ENCODE measurements at places on chromosomes 6 and 20.

- H3K36me3 ChIP-seq = no peaks in the 10 kb centered on the region
- H3K4me3 ChIP-seq = no peak overlapping the region
- H3K27ac ChIP-seq = no peak overlapping the region
- no peak for DNase-seq
These were observed 163.3 kb downstream of the CD83 start for GRCh38 chr6:14280766-14281293.

- H3K4me3 ChIP-seq = no peak overlapping the region
- H3K27ac ChIP-seq = no peak overlapping the region
- H3K36me3 ChIP-seq = no peaks in the 10 kb centered on the region
- no peaks in the 10 kb centered on the region for H3K27me3 ChIP-seq
These were observed 85.8 kb downstream of the CEBPB start for GRCh38 chr20:50276119-50277063.

- H3K4me3 ChIP-seq = peak overlapping the region; percentile 71
- peaks cover 3% of the 10 kb centered on the region for H3K27me3 ChIP-seq
- H3K36me3 ChIP-seq = no peaks in the 10 kb centered on the region
- H3K4me1 ChIP-seq = peaks cover 6% of the 10 kb centered on the region
- DNase-seq = peak; percentile 56
- no peak overlapping the region for H3K27ac ChIP-seq
These were observed 789 bp downstream of the CCND3 start for GRCh38 chr6:41940759-41941279.

DNA sequence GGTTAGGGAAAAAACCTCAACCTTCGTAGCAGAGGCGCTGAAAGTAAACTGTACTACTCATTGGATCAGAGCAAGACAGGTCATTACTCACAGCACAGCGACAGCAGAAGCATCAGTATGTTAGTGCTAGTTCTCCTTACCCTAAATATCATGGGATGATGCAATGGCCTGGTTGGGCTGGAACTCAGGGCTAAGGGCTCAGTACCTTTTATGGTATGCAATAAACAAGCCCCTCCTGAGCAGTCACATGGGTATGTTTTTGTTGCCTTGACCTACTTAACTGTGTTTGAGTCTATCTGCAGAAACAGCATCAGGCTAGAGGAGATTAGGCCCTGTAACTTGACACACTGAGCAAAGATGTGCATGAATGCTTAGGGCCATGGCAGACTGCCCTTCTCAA, 369.4 kb upstream of the IMPG1 start:
- H3K27me3 ChIP-seq = no peaks in the 10 kb centered on the region
- peak; percentile 20 for DNase-seq
- peaks cover 20% of the 10 kb centered on the region for H3K4me1 ChIP-seq
- H3K27ac ChIP-seq = peak overlapping the region; percentile 32

DNA sequence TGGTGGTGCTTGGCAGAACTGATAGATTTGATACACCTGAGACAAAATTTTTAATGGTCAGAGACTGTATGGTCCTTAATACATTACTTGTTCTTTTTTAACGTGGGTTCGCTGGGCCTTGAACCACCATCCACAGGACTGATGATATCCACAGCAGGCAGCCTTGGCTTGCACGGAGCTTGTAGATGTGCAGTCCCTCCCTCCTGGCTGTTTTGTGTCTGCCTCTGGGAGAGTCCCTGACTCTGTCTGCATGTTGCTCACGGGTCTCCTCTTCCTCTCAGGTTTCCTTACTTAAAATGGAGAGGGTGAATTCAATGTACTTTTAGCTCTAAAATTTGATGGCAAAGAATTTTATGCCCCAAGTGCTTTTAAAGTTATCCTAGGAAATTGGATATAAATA, 17.5 kb downstream of the KIF25 start:
- H3K27me3 ChIP-seq = no peaks in the 10 kb centered on the region
- H3K4me3 ChIP-seq = no peak overlapping the region
- H3K27ac ChIP-seq = no peak overlapping the region

- no peak overlapping the region for H3K4me3 ChIP-seq
- no peaks in the 10 kb centered on the region for H3K36me3 ChIP-seq
- H3K27me3 ChIP-seq = no peaks in the 10 kb centered on the region
- DNase-seq = no peak
- H3K27ac ChIP-seq = no peak overlapping the region
These were observed 56.1 kb downstream of the PHACTR3 start for GRCh38 chr20:59660471-59660870.

DNA sequence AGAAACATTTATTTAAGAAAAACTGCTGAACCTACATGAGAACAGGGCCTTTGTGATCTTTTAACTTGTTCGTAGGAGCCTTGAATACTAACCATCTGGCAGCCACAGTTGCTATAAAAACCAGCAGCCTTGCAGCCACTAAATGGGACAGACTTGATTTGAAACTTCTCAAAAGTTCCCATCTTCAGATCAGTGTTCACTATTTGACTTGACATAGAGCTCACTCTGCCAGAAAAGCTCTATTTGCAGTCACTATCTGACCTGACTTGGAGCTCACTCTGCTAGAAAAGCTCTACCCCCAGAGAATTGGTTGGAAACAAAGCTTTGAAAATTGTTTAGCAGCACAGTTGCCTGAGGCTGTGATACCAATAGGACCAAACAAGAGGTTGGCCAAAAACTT, 119.3 kb upstream of the F13A1 start:
- no peak for DNase-seq
- H3K4me1 ChIP-seq = no peaks in the 10 kb centered on the region
- no peak overlapping the region for H3K4me3 ChIP-seq

GRCh38 chr6:156154896-156155295, 622.3 kb upstream of the ARID1B start:
- no peak for DNase-seq
- H3K4me3 ChIP-seq = no peak overlapping the region
- no peak overlapping the region for H3K27ac ChIP-seq
- no peaks in the 10 kb centered on the region for H3K4me1 ChIP-seq
- H3K36me3 ChIP-seq = no peaks in the 10 kb centered on the region

DNA sequence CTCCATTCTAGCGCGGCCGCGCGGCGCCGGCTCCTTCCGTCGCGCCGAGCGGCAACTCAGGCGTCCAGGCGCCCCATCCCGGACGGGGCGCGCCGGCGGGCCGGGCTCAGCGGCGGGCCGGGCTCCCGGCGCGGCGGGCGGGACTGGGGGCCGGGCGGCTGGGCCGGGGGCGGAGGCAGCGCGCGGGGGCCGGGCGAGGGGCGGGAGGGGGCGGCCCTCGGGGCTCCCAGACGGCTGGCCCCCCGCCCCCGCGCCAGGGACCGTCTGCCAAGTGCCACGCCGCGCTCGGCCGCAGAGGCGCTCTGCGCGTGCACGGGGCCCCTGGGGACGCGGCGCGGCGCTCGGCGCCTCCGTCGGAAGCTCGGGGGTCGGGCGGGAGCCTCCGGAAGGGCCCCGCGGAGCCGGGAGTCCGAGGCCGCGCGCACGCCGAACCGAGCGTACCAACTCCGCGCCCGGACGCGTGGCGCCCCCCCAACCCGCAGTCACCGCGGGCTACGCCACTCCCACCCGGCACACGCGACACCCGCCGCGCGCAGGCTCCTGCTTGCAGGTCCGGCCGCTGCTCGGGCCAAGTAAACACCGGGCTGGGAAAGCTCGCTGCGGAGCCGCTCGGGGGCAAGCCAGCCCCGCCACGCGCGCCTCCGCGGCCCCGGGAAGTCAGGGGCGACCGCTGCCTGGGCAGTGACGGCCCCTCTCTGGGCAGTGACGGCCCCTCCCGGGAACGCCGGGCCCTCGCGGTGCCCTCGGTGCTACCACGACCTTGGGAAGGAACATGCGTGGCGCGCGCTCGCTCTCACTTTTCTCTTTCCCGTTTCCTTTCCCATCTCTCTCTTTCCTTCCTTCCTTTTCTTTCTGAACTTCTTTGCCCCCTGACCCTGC, at the start of gene PREX1:
TSS of gene PREX1 (minus strand) at position 145 of the 879 bp plus-strand sequence. CDS start at position 6, 139 bp downstream.
- H3K4me1 ChIP-seq = peaks cover 7% of the 10 kb centered on the region
- H3K36me3 ChIP-seq = no peaks in the 10 kb centered on the region
- no peaks in the 10 kb centered on the region for H3K27me3 ChIP-seq
- peak within 1 kb of the TSS; percentile 97 for H3K4me3 ChIP-seq

- H3K27me3 ChIP-seq = no peaks in the 10 kb centered on the region
- no peak overlapping the region for H3K27ac ChIP-seq
- H3K36me3 ChIP-seq = no peaks in the 10 kb centered on the region
- no peak overlapping the region for H3K4me3 ChIP-seq
- peak; percentile 91 for DNase-seq
These were observed 35.2 kb upstream of the MDFI start for GRCh38 chr6:41602864-41603608.

DNA sequence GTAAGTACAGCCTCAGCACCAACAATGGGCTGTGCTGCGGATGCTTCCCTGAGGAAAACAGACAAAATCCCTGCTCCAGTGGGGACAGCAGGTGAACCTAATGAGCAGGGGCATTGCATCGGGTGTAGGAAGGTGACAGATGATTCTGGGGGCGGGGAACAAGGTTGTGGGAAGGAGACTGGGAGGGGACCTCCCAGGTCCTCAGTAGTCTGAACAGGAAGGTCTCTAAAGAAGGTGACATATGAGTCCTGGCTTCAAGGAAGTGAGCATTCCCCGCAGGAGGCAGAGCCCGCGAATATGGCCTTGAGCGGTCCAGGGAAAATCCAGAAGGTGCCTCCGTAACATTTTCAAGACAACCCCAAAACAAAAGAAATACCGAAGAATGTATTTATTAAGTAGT, 19.4 kb downstream of the ULBP1 start:
- no peak overlapping the region for H3K27ac ChIP-seq
- H3K36me3 ChIP-seq = no peaks in the 10 kb centered on the region
- H3K27me3 ChIP-seq = peaks cover 95% of the 10 kb centered on the region
- DNase-seq = no peak
- no peaks in the 10 kb centered on the region for H3K4me1 ChIP-seq

DNA sequence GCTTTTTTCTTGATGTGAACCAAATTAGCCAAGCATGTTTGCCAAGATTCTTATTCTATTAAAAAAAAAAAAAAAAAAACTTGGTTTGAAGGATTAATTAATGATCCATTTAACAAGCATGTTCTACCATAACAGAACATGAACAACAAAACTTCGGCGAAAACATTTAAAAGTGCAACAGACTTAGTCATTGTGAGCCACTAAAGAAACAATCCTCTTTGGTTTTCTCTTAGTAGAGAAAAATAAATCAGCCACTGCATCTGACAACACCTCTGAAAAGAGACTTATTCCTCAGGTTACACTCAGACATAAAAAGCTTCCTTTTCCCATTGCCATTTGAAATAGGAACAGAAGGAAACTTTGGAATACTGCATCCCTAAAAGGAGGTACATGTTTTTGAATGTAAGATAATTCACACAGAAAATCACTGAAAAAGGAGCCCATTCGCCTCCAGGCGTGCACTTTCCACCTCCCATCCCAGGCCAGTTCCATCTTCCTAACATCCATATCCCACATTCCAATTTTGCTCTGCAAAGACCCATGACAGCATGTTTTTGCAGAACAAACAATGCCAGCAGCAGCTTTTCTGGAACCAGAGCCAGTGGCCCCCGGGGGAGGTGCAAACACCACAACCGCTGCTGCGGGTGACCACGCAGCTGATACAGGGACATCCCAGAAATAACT, 79.5 kb downstream of the ZMYND8 start:
- peaks cover 31% of the 10 kb centered on the region for H3K36me3 ChIP-seq
- H3K4me3 ChIP-seq = no peak overlapping the region
- peaks cover 6% of the 10 kb centered on the region for H3K4me1 ChIP-seq
- no peak overlapping the region for H3K27ac ChIP-seq

DNA sequence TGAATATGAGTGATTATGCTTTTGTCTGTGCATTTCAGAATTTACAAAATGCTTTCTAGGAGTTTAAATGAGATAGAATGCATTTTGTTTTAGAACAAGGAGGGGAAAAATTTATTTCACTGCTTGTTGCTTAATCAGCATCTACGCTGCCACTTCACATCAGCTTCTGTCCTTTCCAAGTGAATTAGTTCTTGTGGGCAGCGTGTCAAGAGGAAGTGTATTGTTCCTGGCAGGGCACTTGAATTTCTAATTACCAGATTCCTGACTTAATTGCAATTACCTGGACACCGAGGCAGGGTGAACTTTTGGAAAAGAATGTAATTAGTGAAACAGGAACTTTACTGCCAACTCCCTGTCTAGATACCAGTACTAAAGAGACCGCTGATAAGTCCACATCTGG, 263.5 kb downstream of the TMEM242 start:
- H3K27me3 ChIP-seq = no peaks in the 10 kb centered on the region
- no peaks in the 10 kb centered on the region for H3K36me3 ChIP-seq
- DNase-seq = peak; percentile 44

DNA sequence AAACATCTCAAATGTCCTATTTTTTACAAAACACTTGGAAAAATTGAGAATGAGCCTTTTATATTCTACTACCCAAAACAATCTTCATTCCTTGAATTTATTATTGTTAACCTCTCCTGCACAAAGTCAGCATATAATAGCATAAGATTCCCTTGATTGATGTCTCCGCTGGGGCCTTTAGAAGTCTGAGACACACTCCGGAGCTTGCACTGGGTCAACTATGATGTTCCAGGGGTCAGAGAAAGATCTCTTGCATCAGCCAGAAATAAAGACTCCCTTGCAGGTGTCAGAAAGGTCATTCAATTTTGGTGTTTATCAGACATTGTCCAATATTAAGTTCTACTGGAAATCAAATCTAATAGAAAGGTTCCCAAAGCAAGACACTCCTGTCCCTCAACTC, 29.7 kb upstream of the NHSL1 start:
- no peak for DNase-seq
- H3K27me3 ChIP-seq = no peaks in the 10 kb centered on the region
- H3K27ac ChIP-seq = no peak overlapping the region
- H3K4me1 ChIP-seq = peaks cover 24% of the 10 kb centered on the region
- H3K36me3 ChIP-seq = no peaks in the 10 kb centered on the region

DNA sequence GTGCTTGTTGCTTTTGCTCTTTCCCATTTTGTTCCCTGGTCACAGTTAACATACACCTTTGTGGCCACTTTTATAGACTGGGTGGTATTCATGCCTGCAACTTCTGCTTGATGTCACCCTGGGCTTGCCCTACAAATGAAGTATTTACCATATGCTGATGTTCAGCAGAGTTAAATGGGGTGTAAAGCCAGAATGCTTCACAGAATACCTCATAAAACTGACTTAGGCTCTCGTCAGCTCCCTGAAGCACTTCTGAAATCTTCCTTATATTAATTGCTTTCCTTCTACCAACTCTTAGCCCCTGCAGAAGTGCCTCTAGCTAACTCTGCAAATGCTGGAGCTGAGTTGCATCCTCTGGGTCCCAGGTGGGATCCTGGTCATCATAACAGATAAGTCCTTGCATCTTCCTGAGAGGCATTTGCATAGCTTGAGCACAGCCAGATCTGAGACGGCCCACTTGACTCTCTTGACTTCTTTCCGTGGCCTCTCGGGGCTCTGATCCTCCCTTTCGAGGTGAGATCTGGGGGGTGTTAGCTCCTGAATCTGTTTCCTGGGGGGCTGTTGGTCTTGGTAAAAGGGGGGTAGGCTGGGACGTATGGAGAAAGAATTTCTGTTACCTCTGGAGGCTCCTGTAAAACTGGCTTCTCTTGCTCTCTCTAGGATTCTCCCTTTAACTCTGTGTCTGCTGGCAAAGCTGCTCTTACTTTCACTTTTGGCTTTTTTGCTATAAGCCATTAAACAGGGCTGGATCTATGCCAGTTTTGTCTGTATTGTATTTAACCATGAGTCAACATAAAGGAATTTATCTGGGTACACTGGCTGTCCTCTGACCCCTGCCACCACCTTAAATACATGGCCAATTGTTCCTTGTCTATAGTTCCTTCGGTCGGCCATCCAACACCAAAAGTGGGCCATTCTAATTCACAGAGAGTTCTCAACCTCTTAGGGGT, 223.0 kb upstream of the SYNCRIP start:
- H3K27ac ChIP-seq = peak overlapping the region; percentile 23
- no peaks in the 10 kb centered on the region for H3K36me3 ChIP-seq
- DNase-seq = no peak
- H3K4me3 ChIP-seq = no peak overlapping the region
- peaks cover 28% of the 10 kb centered on the region for H3K4me1 ChIP-seq

GRCh38 chr6:41463062-41463930, 82.9 kb upstream of the FOXP4 start:
- no peak overlapping the region for H3K4me3 ChIP-seq
- no peak overlapping the region for H3K27ac ChIP-seq
- DNase-seq = peak; percentile 83
- H3K36me3 ChIP-seq = no peaks in the 10 kb centered on the region
- H3K27me3 ChIP-seq = no peaks in the 10 kb centered on the region
- no peaks in the 10 kb centered on the region for H3K4me1 ChIP-seq

Measured in cardiac muscle cell (in vitro differentiated cells and primary cell).